COLO829 (cell line): ENCODE measurements at places on chromosomes 2 and 18.

DNA sequence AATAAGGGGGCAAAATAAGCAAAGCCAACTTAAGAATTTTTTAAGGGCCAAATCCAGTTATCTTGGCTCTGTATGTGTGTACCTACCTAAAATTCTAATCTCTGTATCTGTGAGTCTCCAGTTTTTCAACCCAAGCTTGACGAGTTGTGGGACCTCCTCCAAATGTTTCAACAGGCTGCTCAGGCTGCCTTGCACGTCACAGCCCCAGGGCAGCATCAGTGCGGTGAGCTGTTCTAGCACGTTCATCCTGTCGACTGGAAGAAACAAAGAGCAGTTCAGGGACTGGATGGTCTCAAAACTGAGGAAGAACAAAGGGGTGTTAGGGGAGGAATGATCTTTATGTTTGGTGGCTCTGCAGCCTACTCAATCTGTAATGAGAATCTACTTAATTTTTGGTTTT is 29.4 kb downstream of the NLRC4 start:
- DNase-seq: peak; percentile 47

DNA sequence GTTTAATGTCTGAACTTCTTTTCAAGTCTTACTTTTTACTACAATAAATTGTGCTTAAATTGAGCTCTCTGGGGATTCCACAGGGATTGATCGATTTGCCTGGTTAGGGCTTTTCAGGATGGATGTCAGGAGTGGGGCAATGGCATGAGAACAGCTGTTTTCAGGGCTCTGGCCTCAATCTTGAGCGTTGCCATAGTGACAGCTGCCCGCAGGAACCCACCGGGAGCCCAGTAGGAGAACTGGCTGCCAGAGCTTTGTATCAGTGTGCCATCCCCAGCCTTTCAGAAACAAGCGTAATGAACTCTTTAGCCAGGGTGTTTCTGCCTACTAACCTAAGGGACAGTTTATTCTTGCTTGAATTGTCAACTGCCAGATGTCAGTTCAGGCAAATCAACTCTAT is 93.5 kb downstream of the GALNT3 start:
- no peak for DNase-seq

DNA sequence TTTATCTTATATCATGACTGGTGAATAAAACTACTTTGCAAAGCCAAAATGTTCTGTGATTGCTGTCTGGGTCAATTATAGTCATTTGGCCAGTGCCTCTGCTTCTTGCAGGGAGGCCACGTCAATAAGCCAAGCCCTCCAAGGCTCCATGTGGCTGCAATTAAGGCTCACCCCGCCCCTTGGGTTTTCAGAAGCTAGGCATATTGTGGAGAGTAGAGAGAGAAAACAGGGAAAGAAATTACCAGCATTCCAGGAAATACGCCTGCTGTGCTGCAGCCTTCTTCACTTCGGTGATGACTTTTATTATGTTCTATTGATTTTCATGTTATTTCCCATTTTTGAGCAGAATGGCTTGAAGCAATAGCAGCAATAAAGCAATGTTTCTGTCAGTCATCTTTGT is 319.7 kb downstream of the SOX11 start:
- no peak for DNase-seq

GRCh38 chr18:50981381-50981780 is 13.5 kb downstream of the ELAC1 start:
- DNase-seq: no peak

DNA sequence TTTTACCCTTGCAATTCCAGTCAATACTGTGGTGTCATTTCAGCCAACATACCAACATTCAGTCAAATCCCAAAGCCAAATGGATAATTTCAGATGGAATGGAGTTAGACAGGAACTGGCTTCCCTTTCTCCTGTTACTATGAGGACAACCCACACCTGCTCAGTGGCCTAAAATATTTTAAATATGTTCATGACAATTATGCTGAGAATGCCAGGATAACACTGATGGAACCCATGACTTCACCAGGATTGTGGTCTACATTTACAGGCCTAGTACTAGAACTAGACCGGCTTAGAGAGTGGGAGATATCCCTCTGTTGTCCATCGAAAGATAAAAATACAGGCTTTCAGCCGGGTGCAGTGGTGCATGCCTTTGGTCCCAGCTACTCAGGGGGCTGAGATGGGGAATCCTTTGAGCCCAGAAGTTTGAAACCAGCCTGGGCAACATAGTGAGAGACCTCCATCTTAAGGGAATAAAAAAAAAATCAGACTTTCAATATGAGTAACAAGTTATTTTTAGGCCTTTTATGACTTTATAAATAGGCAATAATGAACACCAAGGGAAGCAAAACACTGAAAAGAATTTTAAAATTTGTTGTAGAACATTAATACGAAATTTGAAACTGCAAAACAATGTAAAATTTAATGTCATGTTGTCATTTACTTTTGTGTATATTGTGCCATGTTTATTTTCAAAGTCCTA is 14.2 kb downstream of the GPATCH11 start:
- DNase-seq: no peak

- DNase-seq: no peak
Measured at GRCh38 chr2:233487748-233488345, 78.7 kb downstream of the USP40 start.
